MCF 10A (cell line): ENCODE measurements at places on chromosomes 1 and 21. TPM values are rescaled to one million over a fixed set of nuclear protein-coding genes. Genes with fewer than 3 reads are reported as not detected.

GRCh38 chr1:11272544-11272831, 510 bp upstream of the UBIAD1 start:
- no peak for DNase-seq

GJA8 gene
- not detected in 2 replicates for total RNA-seq

- no peak for DNase-seq
Measured at GRCh38 chr1:172900376-172900997, 150.3 kb downstream of the TNFSF18 start.

DNA sequence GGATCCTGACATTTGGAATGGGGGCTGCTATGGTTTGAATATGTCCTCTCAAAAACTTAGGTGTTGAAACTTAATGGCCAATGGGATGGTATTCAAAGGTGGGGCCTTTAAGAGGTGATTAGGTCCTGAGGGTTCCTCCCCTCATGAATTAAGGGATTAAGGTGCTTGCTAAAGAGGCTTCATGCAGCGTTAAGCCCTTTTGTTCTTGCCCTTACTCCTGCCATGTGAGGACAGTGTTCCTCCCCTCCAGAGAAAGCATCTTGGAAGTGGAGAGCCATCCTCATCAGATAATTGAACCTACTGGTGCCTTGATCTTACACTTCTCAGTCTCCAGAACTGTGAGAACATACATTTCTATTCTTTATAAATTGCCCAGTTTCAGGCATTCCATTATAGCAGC, 146.6 kb downstream of the KCNJ6 start:
- DNase-seq: no peak

- DNase-seq: no peak
Measured at GRCh38 chr1:109249654-109250401, 489 bp downstream of the CELSR2 start.

DNA sequence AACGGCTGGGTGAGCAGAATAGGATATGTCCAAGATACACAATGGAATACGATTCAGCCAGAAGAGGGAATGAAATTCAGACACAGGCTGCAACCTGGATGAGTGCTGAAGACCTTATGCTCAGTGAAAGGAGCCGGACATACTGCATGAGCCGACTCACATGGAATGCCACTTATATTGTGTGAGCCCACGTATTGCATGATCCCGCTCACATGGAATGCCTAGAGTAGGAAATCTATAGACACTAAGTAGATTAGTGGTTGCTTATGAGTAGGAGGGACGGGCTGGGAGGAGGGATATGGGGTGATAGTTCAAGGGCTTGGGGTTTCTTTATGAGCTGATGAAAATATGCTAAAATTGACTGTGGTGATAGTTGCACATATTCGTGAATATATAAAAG, 26.8 kb downstream of the TMPRSS2 start:
- no peak for DNase-seq

DNA sequence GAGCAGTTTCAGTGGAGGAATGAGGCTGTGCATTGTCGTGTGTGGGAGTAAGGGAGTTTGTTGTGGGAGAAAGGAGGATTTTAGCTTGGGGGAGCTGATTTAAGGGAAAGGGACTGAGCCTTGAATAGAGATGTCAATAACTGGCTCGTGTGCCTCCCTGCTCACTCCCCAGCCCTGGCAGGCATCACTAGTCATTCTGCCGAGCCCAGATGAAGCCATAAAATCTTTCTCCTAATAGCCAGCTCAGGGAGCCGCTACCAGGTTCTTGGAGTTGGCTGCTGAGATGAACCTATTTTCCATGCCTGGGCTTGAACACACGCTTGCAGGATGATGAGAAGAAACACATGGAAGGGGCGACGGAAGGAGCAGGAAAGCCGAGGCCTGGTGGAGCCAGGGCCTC, 65.0 kb upstream of the POU3F1 start:
- DNase-seq: no peak

LRRC8D gene
- total RNA-seq: 42.0 and 43.7 TPM in 2 replicates

GRCh38 chr1:224087286-224087794, 26.6 kb upstream of the FBXO28 start:
- no peak for DNase-seq

- DNase-seq: no peak
Measured at GRCh38 chr1:6257541-6258069, 3.3 kb downstream of the GPR153 start.

ITGB3BP gene
- total RNA-seq: 31.4 and 31.8 TPM in 2 replicates

- no peak for DNase-seq
Measured at GRCh38 chr1:209835782-209836298, 8.1 kb downstream of the UTP25 start.

MEAF6 gene
- 71.3 and 72.0 TPM in 2 replicates for total RNA-seq

GRCh38 chr1:190436615-190437014, 41.0 kb downstream of the BRINP3 start:
- DNase-seq: peak; percentile 72
